ENCODE measurements at places on chromosomes 12 and 14.

DNA sequence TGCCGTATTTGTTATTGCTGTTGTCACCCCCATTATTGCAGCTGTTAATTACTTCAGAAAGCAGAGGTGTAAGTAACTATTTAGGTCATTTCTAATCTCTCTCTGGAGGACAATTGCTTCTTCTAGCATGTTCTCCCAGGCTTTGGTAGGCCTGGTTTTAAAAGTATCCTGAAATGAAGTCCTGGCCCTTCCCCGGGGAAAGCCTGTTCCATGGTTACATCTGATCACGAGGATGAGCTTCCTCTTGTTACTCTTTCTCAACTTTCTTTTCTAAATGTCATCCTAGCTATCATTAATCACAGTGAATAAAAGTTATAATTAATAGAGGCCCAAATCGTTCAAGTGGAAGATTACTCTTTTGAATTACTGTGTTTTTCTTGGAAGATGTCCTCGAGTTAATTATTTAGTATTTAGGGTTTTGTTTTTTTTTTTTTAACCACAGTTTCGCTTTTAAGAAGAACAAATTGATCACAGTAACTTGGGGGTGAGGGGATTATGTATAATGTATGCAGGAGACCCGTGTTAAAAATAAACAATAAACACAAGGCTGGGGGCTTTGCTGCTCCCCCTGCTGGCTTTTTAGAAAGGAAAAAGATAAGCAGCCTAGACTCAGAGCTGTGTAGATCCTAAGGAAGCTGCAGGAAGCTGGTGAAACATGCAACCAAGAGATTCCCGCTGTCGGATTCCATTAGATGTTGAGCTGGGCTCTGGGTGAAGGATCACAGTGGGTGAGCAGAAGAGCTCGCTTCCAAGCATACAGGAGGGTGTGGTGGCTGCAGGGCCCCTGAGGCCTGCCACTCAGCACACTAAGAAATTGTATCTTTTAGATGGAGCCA lies 420.1 kb downstream of the FUT8 start:
- H3K36me3 ChIP-seq, result no peaks in the 10 kb centered on the region
- DNase-seq, result no peak
- H3K4me1 ChIP-seq, result peaks cover 23% of the 10 kb centered on the region
- H3K4me3 ChIP-seq, result no peak overlapping the region

GRCh38 chr12:109577311-109577710 lies 3.7 kb downstream of the MVK start:
- no peak for DNase-seq
- no peaks in the 10 kb centered on the region for H3K27me3 ChIP-seq
- peaks cover 78% of the 10 kb centered on the region for H3K36me3 ChIP-seq
- peaks cover 23% of the 10 kb centered on the region for H3K4me1 ChIP-seq

DNA sequence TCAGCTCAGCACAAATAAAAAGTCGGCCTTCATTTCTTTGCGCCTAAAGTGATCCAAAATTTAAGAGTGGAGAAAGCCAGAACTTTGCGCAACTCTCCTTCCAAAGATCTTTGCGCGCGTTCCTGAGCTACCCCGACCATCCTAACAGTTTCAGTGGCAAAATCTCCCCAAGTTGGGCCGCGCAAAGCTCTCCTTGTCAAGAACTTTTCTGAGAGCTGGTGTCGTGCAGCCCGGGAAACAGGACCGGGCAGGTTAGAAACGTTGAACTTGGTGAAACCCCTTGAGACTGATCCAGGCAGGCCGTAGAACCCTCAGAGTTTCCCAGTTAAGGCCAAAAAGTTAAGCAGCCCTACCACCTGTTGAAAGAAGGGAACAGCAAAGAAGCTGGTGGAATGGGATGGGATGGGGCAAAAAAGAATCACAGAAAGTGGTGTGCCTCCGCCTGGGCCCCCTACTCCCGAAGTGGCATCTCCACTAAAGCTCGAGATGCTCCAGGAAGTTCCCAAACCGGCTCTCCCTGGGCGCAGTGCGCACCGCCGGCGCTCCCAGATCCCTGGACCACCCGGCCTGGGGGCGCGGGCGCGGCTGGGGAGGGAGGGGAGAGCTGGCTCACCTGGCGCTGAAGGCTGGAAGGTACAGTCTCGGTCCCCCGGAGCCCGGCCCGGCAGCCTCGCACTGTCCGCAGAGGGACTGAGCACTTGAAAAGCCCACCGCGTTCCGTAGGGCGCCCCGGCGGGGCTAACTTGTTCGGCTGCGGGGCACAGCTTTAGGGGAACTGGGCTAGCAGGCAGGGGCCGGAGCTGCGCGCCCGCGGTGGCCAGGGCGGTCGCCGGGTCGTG lies 768 bp downstream of the DBX2 start:
- DNase-seq, result peak; percentile 31
- H3K27ac ChIP-seq, result no peak overlapping the region
- peaks cover 70% of the 10 kb centered on the region for H3K27me3 ChIP-seq
- peaks cover 5% of the 10 kb centered on the region for H3K4me1 ChIP-seq
- H3K36me3 ChIP-seq, result no peaks in the 10 kb centered on the region
- no peak overlapping the region for H3K4me3 ChIP-seq

- H3K4me3 ChIP-seq, result no peak overlapping the region
- H3K36me3 ChIP-seq, result no peaks in the 10 kb centered on the region
- no peaks in the 10 kb centered on the region for H3K27me3 ChIP-seq
- DNase-seq, result no peak
Measured at GRCh38 chr12:88381466-88381865, 198.8 kb downstream of the KITLG start.

DNA sequence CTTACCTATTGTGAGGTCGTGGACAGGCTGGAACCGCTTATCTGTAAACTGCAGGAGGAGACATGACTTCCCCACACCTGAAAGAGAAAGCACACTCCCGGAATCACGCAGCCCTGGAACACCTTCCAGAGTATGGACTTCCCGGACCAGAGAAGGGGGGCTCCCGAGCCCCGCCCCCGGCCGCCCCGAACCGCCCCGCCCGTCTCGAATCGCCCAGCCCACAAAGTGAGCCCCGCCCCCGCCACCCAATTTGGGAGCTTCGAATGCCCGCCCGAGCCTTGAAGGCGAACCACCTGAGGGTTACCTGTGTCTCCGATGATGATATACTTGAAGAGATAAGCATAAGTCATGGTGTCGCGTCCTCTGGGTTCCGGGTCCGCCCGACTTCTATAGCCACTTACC lies 235 bp downstream of the RAB2B start:
- peaks cover 41% of the 10 kb centered on the region for H3K4me1 ChIP-seq
- no peaks in the 10 kb centered on the region for H3K27me3 ChIP-seq
- peak overlapping the region; percentile 99 for H3K27ac ChIP-seq
- DNase-seq, result no peak

DNA sequence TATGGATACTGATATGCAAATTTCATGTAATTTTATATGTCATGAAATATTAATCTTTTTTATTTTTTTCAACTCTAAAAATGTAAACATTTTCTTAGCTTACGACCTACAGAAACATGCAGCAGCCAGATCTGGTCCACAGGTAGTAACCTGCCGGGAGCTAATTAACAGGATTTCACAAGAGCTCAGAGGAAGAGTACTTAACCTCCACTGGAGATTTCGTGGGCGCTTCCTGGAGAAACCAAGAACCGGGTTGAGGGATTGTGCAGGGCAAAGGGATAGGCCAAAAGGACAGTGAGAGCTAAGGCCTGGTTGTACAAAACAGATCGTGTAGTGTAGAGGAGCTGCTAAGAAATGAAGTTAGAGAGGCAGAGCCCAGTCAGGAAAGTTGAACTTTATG lies 315.7 kb downstream of the PAWR start:
- H3K4me3 ChIP-seq, result no peak overlapping the region
- H3K36me3 ChIP-seq, result no peaks in the 10 kb centered on the region
- H3K27ac ChIP-seq, result no peak overlapping the region
- DNase-seq, result no peak
- H3K4me1 ChIP-seq, result no peaks in the 10 kb centered on the region
- no peaks in the 10 kb centered on the region for H3K27me3 ChIP-seq

DNA sequence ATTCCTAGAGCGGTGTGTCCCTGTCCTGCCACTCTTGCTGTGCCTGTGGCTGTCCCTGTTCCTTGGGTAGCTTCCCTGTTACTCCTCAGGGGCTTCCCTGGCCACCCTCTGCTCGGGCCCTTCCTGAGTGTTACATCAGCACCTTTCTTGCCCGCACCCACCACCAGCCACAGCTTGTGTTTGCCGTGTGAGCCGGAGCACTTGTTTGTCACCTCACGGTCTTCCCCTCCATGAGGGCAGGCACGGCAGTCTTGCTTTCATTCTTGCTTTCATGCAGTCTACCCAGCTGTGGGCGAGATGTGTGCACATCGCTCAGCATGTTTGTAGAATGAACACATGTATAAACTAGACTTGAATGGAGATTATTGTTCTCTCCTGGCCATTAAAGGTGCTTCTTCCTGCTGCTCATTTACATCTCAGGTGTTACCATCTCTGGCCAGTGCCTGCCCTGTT lies 42.0 kb downstream of the TRAF3 start:
- peaks cover 90% of the 10 kb centered on the region for H3K4me1 ChIP-seq
- no peaks in the 10 kb centered on the region for H3K27me3 ChIP-seq
- peak overlapping the region; percentile 67 for H3K4me3 ChIP-seq
- H3K36me3 ChIP-seq, result peaks cover 78% of the 10 kb centered on the region
- H3K27ac ChIP-seq, result peak overlapping the region; percentile 98
- peak; percentile 76 for DNase-seq

DNA sequence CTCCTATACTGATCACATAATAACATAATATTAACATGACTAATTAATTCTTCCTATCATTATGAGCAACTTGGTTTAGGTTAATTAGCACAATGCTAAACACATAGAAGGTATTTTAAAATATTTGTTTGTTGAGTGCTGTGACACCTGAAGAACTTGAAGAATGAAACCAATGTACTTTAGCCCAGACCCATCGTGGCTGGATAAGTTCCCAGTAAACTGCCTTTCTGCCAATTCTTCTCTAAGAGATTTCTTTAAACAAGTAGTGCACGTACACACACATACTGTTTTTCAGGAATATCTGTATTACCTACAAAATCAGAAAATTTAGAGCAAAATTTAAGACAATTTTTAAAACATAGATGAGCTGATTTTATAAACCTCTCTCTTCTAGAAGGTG lies 207.4 kb upstream of the SSTR1 start:
- H3K4me3 ChIP-seq, result no peak overlapping the region
- H3K4me1 ChIP-seq, result no peaks in the 10 kb centered on the region
- no peaks in the 10 kb centered on the region for H3K27me3 ChIP-seq
- no peak for DNase-seq
- no peak overlapping the region for H3K27ac ChIP-seq

DNA sequence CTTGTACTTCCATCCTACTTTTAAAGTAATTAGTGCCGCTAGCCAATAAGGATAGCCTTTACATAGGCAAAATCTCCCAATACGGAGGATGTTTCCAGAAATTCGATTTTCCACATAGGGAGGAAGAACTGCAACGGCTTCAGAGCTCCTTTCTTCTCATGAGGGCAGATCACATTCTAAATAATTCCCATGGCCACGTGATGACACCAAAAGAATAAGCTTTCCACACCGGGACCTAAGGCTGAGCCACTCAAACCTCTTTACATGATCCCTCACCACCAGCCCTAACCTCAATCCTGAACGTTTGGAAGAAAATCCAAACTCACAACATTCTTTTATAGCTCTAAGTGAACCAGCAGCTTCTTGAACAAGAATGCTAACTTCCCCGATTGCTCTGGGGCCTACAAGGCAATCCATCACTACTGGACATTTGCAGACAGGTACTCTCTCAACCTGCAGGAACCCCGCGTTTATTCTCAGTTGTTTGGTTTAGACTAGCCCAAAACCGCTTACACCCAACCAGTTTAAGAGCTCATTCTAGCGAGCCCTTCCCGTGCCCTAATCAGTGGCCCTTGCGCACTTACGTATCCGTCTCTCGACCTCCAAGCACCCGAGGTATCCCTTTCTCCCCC lies 884 bp downstream of the CAPRIN2 start:
- H3K27ac ChIP-seq, result peak overlapping the region; percentile 89
- H3K36me3 ChIP-seq, result peaks cover 14% of the 10 kb centered on the region
- H3K27me3 ChIP-seq, result no peaks in the 10 kb centered on the region

DNA sequence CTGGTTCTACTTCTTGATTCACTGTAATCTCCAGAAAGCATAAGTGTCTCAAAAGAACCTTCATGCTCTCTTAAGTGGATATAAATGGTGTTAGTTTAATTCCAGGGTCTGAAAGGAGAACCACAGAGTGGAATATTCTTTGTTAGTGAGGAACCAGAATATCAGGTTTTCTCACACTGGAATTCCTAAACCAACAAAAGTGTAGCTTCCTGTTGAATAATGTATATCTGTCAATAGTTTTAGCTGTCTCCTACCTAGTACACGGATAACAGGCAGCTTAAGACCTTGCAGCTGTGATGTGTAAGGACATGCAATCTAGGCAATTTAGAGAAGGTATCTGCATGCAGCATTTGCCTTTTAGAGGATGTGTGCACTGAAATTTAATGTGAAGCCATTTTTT lies 24.0 kb downstream of the LRIG3 start:
- no peaks in the 10 kb centered on the region for H3K27me3 ChIP-seq
- no peaks in the 10 kb centered on the region for H3K4me1 ChIP-seq
- no peak overlapping the region for H3K27ac ChIP-seq
- no peak overlapping the region for H3K4me3 ChIP-seq
- no peak for DNase-seq
- no peaks in the 10 kb centered on the region for H3K36me3 ChIP-seq

GRCh38 chr12:114658002-114658441 lies 26.0 kb downstream of the TBX3 start:
- no peak overlapping the region for H3K4me3 ChIP-seq
- no peak for DNase-seq
- H3K27me3 ChIP-seq, result peaks cover 23% of the 10 kb centered on the region
- peaks cover 1% of the 10 kb centered on the region for H3K4me1 ChIP-seq

DNA sequence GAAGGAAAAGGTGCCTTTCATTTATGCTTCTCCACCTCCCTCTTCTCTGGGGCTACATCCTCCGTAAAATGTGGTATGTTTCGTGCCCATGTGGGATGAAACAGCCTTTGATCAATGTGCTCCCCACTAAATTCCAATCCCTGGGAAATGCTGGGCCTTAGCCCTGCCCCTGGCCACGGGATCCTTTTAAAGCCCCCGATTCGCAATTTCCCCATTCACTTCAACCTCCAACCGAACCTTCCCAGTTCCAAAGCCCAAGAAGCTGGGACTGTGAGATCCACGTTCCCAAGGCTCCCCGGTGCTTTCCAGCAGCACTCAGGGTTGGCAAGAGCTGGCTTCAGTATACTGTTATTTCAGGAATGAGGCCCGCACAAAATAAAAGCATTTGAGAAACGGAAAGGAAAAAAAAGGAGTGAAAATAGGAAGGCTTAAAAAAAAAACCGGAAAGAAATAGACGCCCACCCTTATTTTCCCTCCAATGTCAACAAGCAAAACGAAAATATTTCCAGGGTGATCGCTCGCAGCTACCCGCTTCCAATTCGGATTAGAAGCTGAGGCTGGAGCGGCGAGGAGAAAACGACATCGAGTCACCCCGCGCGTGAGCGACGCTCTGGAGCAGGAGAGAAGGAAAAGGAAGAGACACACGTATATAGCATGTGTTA lies 1.3 kb upstream of the FOXG1 start:
- peak overlapping the region; percentile 32 for H3K4me3 ChIP-seq
- peaks cover 4% of the 10 kb centered on the region for H3K36me3 ChIP-seq
- peaks cover 73% of the 10 kb centered on the region for H3K27me3 ChIP-seq
- no peak overlapping the region for H3K27ac ChIP-seq
